ENCODE measurements at places on chromosomes 13 and 19.

DNA sequence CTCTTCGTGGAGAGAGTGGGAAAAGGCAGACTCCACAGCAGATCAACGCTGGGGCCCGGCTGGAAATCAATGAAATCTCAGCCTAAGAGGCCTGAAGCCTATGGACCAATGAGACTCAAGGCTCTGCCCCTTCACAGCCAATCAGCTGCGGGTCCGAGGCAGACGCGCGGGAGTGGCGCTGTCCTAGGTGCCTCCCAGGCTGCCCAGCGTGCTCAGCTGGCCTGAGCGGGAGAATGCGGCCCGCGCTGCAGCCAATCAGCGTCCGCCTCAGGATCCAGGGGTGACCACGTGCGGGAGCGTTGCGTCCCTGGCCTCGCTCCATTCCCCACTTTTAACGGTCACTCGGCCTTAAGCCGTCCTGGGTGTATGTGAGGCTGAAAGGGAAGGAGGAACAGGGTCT lies at the start of gene ZBTB32:
Gene ZBTB32, plus strand, starts transcription at position 341 of the 400 bp plus-strand sequence. CDS start 10,069 bp downstream, outside the sequence.
- DNase-seq: no peak

- no peak for DNase-seq
These were observed 204.2 kb downstream of the USP12 start for GRCh38 chr13:26967119-26968038.

DNA sequence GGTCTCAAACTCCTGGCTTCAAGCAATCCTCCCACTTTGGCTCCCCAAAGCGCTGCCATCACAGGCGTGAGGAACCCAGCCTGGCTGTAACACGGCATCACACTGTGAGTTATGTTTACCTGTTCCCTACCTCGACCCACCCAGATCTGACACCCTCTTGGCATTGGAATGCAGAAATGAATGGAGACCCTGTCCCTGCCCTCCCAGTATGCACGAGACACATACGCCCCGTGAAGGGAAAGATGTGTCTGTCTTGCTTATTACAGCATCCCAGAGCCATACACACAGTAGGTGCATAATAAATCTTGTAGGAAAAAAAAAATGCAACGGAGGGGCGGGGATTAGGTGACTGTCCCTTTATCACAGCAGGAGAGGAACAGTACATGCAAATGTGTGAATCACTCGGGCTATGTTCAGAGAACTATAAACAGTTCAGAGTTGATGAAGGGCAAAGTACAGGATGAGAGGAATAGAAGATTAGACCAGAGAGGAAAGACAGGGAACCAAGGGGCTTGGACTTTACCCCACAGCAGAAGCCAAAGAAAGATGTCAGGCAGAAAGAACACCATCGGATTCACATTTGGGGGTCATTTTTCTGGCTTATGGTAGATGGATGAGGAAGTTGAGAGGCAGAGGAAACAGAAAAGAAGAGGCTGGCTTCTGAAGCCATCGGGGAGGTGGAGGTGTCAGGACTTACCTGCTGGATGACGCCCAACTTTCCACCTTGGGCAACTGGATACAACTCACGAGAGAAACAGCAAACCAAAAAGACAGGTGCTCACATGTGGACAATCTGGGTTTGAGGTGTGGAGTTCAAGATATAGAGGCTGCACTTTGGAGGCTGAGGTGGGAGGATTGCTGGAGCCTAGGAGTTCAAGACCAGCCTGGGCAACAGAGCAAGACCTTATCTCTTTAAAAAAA lies 94.3 kb downstream of the INSR start:
- DNase-seq: peak; percentile 48

DNA sequence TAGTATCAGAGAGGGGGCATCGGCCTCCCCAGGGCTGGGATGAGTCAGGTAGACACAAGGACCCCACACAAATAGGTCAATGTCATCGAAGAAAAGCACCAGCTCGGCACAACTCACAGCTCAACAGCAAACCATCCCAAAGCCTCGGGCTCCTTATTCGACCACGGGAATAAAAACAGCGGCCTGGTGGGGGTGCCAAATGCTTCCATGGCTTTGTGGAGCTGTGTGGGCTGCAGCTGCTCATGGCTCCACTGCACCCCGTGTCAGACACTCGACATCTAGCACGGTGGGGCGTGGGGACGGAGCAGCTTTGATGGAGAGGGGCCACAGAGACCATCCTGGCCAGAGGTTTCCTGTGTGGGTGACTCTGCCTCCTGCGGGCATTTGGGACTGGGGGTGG lies 212.5 kb upstream of the SOX1 start:
- DNase-seq: no peak

DNA sequence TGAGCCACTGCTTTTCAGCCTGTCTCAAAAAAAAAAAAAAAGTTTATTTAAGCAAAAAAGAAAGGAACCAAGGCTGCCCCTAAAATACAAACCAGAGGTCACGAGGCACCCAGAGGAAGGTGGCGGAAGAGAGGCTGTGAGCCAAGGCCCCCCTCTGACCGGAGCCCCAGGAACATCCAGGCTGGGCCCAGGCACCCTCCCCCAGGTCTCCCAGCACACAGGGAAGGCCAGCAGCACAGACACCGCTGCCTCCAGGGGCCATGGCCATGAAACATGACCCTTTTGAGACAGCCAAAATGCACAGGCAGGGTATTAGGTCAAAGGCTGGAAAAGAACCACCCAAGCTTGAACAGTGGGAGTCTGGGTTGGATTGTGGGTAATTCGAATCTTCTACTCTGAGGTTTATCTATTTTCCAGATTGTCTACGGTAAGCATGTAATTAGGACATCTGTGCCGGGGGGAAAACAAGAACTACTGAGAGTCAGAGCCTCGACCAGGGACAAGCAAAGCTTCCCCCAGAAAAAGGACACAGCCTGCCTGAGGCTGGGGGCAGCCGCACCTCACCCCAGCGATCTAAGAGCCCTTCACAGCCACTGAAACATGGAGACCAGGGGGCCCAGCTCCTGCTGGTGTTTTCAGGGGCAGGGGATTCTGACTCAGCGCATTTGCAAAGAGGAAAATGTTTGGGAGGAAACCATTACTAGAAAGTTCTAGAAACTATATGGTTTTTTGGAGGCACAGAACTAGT lies 8.4 kb downstream of the PEX11G start:
- no peak for DNase-seq

GRCh38 chr19:920051-920864 lies 3.1 kb downstream of the KISS1R start:
- DNase-seq: no peak

DNA sequence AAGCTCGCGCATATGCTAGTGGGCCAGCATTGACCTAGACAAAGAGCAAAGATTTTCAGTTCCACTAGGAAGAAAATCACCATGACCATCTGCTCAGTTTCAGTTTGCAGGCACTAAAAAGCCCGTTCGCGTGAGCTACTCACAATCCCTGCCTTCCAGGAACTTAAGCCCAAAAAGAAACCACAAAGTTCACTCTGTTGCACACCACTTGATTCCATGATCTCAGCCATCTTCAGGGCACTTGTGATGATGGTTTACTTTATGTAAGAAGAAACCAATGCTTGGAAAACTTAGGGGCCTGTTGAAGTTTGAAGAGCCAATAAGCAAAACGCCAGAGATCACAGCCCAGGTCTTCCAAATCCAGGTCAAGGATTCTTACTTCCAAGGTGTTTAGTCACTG lies 45.0 kb upstream of the SLC15A1 start:
- DNase-seq: no peak

DNA sequence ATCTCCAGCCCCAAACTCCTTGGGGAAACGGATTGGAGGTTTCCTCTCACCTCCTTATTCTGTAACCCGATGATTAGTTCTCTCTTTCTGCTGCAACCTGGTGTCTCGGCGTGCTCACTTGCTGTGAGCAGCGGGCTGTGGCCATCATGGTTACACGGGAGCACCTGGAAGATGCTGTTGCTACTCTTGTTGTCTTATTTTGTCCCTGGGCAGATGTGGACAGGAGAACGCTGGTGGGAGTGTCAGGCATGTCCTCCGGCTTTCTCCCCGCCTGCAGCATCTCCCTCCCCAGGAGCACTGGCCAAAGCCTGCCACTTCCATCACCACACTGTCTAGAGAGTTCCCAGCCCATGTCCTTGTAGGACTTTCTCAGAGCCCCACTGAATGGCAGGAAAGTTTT lies 211.8 kb upstream of the ZNF536 start:
- DNase-seq: no peak

DNA sequence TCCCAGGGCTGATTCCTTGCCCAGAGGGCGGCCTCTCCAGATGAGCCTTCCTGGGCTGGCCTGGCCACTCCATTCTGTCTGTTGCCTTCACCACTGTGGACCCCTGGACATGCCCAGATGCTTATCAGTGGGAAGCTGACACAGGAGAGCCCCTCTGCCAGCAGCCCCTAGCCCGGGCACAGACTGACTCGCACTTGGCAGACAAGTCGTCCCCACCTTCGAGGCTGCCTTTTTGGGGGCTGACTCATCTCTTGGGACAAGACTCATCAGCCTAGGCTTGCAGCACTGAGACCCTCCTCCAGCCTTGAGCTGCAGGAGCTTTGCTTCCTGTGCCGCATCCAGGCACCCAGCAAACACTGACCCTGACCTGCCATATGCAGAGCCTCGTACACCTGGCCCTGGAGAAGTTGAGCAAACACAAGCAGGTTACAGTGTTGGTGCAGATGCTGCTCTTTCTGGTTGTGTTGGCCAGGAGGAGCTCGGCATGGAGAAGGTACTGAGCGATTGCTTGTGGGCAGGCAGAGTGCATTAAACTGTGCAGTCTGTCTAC lies 8.1 kb downstream of the CHST8 start:
- DNase-seq: no peak

GRCh38 chr13:92122186-92122853 lies 723.9 kb downstream of the GPC5 start:
- DNase-seq: no peak

DNA sequence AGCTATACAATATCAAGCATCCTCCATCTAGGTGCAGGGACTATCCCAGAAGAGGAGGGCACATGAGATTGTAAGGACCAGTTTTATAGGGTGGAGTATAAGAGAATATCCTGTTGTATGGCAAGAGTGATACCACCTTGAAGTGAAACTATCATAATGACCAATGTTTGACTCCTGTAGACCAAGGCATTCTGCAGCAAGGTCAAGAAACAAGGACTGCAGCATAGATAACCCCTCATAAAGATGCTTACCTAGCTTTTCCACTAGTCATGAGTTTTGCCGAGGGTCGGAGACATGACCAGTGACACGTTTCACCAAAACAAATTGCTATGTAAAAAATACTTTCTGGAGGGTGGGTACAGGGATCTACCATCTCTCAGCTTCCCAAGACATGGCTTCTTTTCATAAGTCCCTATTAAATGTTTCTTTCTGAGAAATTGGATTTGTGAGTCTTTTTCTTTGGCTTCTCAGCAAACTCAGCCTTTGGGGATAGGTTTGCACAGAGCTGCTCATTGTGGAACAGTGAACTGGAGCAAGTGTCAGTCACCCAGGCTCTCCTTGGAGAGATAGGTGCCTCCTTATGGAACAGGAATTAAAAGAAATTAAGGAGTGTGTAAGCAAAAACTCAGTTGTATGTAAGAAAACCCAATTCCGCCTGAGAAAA lies 28.2 kb upstream of the CYSLTR2 start:
- DNase-seq: no peak

GRCh38 chr19:31658993-31659896 lies 310.0 kb upstream of the TSHZ3 start:
- DNase-seq: no peak

DNA sequence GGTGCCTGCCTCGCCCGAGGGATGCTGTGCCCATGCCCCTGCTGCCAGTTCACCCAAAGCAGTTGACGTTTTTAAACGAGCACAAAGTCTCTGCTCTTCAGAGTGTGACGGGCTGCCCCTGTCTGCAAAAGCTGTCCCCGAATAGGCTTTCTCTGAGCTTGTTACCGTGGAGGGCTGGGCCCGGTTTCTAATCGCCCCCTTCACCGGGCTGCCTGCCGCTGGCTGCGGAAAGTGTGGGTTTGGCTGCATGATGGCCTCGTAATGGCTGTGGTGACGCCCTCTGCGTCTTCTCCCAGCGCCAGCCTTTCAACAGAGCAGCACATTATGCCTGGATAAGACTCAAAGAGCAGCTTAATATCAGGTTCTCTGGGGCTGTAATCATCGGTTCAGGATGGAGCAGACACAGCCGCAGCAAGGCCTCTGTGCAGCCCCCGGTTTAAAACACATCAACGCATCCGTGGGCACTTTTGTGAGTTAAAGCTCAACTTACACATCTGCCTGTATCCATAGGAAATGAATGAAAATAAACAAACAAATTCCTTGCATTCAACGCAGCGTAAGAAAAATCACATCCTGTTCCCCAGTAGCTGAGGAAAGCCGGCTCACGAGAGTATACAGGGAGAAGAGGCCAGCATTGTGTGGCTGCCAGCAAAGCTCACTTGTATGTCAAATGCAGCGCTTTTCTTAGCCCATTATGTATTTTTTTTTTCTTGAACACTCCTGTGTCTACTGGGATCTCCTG lies 166.4 kb upstream of the SOX1 start:
- DNase-seq: no peak

DNA sequence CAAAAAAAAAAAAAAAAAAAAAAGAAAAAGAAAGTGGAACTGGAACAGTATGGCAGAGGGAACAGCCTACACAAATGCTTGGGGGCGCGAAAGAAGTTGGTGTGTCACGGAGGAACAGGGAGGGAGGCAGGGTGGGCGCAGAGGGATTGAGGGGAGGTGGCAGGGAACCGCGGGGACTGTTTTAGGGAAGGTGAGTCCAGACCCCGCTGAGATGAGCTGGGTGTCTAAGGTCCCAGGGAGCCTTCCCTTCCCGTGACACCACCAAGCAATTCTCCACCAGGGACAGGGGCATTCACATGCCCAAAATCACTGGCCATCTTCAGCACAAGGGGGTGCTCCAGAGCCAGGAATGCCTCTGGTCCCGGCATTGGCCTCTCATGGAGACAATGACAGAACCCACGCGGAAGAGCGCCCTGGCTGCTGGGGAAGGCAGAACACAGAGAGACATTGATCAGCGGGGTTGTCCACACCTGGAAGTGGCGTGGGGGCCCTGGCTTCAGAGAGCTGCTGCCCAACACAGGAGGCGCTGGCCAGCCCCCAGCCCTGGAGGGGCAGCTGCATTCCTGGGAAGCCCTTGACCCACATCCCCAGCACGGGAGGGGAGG lies 6.9 kb downstream of the PEAK3 start:
- peak; percentile 79 for DNase-seq

- no peak for DNase-seq
These were observed 4.8 kb upstream of the SMG9 start for GRCh38 chr19:43759515-43759914.

- no peak for DNase-seq
These were observed 31.0 kb downstream of the CAPN12 start for GRCh38 chr19:38713227-38713649.

GRCh38 chr13:106426909-106427308 lies 108.6 kb downstream of the EFNB2 start:
- no peak for DNase-seq

- DNase-seq: no peak
These were observed 421 bp upstream of the KLF5 start for GRCh38 chr13:73058432-73058735.

All from HuH-7 (cell line).